ENCODE measurements at places on chromosomes 3 and 15.
A peak's percentile ranks its signal among the peaks of the same experiment; 100 is the strongest.

DNA sequence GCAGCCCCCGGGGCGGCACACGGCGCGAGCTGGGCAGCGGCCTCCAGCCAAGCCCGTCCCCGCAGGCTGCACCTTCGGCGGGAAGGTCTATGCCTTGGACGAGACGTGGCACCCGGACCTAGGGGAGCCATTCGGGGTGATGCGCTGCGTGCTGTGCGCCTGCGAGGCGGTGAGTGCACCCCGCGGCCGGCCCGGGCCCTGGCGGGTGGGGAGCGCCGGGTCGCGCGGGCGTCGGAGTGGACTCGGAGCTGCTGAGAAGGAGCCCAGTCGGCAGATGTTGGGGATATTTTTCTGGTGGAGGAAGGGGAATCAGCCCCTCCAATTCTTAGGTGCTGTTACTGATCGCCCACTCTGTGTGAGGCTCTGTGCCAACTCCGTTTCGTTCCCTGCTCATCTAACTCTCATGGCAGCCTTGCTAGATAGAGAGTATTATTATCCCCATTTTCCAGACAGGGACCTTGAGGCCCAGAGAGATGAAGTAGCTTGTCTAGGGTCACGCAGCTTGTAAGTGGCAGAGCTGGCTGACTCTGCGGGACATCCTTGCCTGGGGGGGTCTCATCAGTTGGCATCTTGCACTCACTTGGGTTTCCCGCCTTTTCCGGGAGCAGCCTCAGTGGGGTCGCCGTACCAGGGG, 890 bp downstream of the CHRD start:
- no peak for DNase-seq

DNA sequence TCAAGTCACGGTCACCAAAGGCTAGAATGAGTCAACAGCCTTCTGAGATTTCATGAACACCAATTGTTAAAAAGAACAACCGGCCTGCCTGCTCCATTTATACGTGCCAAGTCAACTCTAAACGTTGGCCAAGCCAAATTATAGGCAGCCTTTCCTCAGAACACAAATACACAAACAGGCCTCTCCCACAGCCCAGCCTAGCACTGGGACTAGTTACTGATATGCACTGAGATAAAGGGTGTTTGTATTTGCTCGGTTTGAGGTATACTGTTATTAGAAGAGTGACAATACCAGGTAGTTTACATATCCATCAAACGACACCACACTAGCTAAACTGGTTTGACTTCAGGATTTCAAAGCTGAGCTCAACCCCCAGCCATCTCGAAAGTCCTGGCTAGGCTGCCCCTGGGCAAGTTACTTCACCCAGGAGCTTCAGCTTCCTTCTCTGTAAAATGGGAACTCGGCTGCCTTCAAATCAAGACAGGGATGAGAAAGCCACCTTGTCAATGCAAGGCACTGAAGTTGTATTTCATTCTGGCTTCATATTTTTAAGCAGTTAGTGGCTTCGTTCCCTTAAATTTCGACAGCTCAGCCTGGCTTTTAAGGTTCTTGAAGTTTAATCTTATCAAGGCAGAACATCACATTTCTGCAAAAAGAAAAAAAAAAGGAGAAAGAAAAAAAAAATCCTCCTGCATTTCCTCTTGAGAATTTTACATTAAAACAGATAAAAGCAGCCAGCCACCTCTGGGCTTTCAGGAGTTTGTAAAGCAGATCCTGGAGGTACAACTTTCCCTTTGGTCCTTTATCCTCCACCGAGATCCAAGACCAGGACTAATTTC, 4.0 kb downstream of the TLE3 start:
- no peak for DNase-seq

- DNase-seq = no peak
Observed at GRCh38 chr15:75695634-75696310, 16.9 kb downstream of the CSPG4 start.

- DNase-seq = no peak
Observed at GRCh38 chr3:38755130-38755529, 60.9 kb downstream of the SCN10A start.

GRCh38 chr3:69671082-69671952, 67.9 kb upstream of the MITF start:
- DNase-seq = peak; percentile 3

- DNase-seq = no peak
Observed at GRCh38 chr3:126988451-126989021, 5.6 kb downstream of the PLXNA1 start.

DNA sequence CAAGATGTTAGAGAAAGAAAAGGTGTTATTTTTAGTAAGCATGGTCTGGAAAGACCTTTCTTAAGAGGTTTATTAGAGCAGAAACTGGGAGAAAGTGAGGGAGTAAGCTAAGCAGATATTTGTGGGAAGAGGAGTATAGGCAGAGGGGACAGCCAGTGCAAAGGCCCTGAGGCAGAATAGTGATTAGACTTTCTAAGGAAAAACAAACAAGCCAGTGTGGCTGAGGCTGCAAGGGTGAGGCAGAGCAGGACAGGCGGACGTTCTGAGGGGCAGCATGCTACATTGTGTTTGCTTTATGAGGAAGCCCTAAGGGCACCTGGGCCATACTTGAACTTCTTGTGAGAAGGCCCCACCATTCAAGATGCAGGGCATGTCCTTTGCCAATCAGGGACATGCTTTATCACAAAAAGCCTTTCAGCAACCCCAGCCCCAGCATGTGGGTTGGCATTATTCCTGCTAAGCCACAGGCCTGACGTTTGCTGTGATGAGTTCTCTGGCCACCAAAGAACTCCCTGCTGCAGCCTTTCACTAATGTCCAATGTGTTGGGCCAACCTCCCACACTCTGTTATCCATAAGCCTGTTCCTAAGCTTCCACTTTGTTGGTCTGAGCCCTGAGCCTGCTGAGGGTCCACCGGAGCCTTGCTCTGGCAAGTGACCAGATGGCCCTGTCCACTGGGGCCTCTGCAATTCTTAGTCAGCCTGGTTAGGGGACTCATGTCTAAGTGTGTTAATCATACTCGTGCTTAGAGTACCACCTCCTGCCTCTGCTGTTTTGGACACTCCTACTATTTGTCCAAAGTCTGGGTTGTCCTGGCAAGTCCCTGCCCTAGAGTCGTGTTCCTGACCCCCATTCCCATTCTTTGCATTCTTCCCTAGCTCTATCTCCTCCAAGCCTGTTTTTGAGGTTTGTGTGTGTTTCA, 209.9 kb upstream of the CTNNB1 start:
- no peak for DNase-seq

DNA sequence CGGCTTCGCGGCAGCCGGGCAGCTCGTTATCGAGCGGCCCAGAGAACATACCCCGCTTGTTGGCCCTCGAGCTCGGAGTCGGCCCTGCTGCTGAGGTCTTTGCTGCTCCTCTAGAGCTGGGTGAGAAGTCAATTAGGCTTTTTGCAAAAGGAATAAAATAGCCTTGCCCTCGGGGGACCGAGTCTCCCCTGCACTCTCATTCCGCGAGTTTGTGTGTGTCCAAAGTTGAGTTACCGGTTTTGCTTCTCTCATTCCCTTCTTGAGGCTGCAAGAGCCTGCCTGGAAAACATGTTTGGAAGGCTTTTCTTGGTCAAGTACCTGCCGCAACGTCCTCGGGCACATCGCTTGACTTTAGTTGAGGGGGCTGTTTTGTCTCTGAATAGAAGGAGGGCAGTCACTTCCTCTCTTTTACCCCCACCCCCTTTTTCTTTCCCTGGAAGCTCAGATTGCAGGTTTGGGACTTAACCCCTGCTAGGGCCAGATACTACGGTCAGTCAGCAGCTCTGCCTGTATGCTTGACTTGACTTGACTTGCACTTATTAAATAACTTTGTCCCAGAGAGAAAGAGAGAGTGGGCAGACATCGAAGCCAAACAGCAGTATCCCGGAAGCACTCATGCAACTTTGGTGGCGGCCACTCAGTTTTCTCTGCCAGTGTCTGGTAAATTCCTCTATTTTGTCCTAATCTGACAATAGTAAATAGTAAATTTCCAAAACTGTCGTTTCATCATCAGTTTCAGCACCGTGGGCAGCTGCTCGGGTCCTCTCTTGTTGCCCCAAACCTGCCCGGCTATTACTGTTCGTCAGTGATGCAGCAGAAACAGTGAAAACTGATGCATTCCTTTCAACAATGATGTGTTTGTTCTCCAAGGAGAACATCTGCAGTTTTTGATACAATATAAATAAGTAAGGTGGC, 609 bp downstream of the RNF13 start:
- peak; percentile 10 for DNase-seq

DNA sequence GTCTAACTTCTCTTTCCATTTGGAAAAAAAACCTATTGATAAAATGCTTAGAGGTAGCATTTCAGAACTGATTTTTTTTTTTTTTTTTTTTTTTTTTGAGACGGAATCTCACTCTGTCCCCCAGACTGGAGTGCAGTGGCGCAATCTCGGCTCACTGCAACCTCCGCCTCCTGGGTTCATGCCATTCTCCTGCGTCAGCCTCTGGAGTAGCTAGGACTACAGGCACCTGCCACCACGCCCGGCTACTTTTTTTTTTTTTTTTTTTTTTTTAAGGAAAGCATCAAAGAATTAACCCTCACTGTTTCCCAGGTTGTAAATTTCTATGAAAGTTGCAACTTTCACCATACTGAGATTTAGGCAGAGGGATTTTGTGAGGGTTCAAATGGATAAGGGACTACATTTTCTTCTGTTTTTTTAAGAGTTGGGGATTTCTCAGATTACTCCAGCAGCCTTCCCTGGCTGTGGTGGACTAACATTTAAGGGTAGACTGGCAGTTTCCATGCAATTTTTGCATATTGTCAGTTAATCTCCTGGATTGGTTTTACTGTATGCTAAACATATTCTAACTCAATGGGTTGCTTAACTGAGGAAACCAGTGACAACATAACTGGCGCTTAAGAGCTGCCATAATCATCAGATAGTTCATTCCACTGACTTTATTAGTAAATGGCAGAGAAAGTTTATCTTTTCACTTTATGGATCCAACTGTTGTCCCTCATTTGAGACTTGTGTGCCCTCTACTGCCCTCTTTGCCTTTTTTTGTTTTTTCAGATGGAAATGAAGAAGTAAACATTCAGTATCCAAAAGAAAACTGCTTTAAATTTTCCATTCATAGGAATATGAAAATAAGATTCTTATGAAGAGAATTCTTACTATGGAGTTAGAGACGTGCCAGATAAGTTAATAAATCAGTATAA, 93.7 kb downstream of the NPTN start:
- DNase-seq = no peak

DNA sequence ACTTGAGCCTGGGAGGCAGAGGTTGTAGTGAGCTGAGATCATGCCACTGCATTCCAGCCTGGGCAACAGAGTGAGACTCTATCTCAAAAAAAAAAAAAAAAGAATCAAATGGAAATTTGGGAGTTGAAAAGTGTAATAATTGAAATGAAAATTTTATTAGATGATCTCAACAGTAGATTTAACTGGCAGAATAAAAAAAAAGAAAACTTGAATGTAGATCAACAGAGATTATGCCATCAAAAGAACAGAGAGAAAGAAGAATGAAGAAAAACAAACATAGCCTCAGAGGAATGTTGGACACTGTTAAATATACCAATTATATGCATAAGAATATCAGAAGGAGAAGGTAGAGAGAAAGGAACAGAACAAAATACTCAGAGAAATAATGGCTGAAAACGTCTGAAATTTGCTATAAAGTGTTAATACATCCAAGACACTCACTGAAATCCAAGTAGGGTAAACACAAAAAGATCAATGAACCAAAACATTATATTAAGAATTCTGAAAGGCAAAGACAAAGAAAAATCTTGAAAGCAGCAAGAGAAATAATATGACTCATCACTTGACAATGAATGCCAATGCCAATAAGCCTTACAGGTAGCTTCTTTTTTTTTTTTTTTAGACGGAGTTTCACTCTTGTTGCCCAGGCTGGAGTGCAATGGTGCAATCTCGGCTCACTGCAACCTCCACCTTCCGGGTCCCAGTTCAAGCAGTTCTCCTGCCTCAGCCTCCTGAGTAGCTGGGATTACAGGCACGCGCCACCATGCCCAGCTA, 14.6 kb upstream of the ELP6 start:
- no peak for DNase-seq

GRCh38 chr15:38048001-38048455, 113.6 kb downstream of the TMCO5A start:
- DNase-seq = no peak

GRCh38 chr3:10777627-10778026, 38.4 kb upstream of the SLC6A11 start:
- no peak for DNase-seq

DNA sequence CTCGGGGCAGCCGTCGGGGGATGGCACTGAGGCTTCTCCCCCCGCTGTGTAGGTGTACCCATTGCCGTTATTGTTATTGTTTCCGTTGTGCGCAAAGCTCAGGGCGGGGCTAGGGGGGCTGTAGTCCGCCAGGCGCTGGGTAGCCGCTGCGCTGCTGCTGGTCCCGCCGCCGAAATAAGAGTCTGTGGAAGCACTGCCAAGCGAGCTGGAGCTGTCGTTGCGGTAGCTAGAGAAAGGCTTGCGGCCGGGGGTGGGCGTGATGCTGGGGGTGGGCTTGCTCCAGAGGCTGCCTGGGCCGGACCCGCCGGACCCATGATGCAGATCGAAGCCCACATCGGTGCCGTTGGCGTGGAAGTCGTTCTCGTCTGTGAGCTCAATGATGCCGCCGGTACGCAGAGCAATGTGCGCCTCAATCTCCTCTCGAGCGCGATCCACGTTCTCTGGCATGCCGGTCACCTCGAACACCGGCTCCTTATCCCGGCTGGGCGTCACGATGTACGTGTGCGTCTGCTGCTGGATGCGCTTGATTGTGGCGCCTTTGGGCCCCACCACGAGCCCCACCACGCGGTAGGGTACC, 1.9 kb downstream of the MEX3B start:
- no peak for DNase-seq

- no peak for DNase-seq
Observed at GRCh38 chr3:156769721-156770654, 56.2 kb upstream of the LEKR1 start.

DNA sequence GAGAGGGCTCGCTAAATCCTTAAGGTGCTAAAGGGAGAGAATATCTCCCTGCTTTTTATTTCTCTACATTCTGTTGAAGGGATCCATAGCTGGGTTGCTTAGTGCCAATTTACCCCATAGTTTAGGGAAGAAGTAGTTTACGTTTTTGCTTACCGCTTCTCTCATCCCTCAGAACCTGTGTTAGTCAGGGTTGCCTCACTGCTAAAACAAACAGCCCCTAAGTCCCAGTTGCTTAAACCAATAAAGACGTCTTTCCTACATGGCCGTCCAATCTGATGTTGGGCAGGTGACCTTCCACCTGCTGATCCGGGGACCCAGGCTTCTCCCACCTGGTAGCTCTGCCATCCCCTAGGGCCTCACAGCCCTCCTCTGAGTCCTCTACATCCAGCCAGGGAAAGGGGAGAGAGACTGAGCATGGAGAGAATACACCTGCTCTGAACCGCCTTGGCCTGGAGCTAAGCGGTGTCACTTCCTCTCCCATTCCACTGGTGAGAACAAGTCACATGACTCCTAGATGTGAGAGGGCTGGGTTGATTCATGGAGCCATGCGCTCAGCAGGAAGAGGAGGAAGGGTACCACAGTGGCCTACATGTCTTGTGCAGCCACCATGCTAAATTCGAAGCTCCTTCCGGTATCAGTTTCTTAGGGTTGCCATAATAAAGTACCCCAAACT, 26.3 kb downstream of the DNASE1L3 start:
- no peak for DNase-seq

- no peak for DNase-seq
Observed at GRCh38 chr3:106765342-106765741, 611.9 kb upstream of the CCDC54 start.
